ENCODE measurements at places on chromosomes 5 and 9. TPM values are rescaled to one million over a fixed set of nuclear protein-coding genes. Genes with fewer than 3 reads are reported as not detected.

The ZFP2 gene
- total RNA-seq: not detected

The SOX30 gene
- total RNA-seq: not detected

- no peak for DNase-seq
These were observed 83.0 kb upstream of the IFNK start for GRCh38 chr9:27440888-27441740.

- no peak for DNase-seq
These were observed 3.1 kb downstream of the MRPL36 start for GRCh38 chr5:1796371-1797102.

DNA sequence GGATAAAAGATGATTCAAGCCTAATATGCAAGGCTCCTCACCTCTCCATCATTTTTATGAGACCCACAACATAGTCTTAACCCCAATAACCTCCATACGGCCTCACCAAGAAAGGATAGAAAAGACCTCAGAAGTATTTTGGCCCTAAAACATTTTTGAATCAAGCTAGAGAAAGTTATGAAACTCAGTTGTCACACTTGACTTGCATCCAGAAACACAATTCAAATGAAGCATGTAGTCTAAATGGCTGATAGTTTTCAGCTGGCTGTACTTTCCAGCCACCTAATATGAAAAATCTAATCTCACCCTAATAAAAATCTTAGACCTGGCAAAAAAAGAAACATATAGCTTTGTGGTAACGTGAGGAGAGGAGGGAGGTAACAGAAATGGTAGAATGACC, 116.1 kb downstream of the ARL15 start:
- no peak for DNase-seq

GRCh38 chr5:120447706-120448239, 16.3 kb upstream of the PRR16 start:
- no peak for DNase-seq

GRCh38 chr9:114198249-114199040, 43.1 kb downstream of the COL27A1 start:
- no peak for DNase-seq

DNA sequence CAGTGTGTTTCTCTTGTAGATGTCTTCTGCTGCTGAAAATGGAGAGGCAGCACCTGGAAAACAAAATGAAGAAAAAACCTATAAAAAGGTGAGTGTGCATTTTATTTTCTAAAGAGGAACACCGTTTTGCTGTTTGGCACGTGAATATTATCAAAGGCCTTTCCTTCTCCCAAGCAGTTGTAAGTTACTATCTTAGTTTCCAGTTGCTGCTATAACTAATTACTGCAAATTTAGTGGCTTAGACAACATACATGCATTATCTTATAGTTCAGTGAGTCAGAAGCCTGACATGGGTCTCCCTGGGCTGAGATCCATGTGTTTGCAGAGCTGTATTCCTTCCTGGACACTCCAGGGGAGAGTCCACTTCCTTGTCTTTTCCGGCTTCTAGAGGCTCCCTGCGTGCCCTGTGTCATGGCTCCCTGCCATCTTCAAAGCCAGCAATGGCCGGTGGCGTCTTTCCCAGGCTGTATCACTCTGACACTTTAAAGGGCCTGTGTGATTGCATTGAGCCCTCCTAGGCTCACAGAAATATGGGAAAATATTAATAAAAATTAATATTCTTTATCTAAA, 117.6 kb downstream of the PIP5K1B start:
- no peak for DNase-seq

All from H4 (cell line).